T47D (cell line): ENCODE measurements at places on chromosomes 1 and 21.

DNA sequence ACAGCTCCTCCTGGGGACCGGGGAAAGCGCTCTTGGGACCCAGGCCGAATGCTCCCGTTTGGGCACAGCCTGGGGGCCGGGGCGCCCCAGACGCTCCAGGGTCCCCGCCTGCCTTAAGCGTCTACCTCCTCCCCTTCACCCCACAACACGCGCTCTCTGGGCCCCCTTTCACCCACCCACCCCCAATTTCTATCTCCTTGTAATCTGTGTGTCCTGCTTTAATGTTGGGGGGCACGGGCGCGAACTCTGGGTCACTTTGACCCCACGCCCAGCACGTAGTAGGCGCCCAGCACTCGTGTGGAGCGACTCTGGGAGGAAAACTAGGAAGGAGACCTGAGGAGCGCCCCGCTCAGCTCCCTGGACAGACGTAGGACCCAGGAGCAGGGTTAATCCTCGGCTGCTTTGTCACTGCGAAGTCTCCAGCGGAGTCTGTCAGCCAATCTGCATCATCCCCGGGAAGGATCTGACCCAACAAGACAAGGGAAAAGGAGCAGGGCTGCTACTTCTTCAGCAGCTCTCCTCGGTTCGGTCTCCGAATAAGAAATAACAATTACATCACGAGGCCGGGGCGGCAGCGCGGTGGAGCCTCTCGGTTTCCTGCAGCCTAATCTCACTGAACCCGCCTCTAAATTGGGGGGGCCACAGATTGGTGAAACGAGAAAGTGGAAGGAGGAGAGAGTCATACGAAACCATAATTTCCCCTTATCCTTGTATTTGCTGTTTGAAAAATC, 757 bp upstream of the NRIP1 start:
- DNase-seq, result peak; percentile 66

- DNase-seq, result no peak
These were observed at the start of gene S100A5 for GRCh38 chr1:153540394-153541361. S100A5 (minus strand) TSS chr1:153540934; CDS start chr1:153540191, 743 bp downstream.

GRCh38 chr1:25858494-25858893, 763 bp downstream of the AUNIP start:
- DNase-seq, result no peak

GRCh38 chr1:245485996-245486395, 331.2 kb downstream of the KIF26B start:
- DNase-seq, result no peak

- no peak for DNase-seq
These were observed 1.4 kb downstream of the TMEM54 start for GRCh38 chr1:32899586-32900296.

- DNase-seq, result no peak
These were observed 249.4 kb upstream of the AJAP1 start for GRCh38 chr1:4404854-4405590.

DNA sequence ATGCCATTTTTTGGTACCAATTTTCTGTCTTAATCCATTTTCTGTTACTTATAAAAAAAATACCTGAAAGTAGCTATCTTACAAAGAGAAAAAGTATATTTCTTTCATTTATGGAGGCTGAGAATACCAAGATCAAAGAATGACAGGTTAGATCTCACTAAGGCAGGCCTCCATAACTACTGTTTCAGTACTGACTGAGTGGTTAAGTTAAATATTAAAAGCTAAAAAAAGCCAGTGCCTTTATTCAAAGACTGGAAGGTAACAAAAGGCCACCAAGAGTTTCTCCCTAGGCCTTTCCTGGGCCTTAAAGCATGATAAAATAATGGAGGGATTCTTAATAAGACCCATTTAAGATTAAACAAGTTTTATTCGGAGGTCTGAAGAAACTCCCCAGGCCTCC, 687.7 kb upstream of the ADGRL4 start:
- no peak for DNase-seq

DNA sequence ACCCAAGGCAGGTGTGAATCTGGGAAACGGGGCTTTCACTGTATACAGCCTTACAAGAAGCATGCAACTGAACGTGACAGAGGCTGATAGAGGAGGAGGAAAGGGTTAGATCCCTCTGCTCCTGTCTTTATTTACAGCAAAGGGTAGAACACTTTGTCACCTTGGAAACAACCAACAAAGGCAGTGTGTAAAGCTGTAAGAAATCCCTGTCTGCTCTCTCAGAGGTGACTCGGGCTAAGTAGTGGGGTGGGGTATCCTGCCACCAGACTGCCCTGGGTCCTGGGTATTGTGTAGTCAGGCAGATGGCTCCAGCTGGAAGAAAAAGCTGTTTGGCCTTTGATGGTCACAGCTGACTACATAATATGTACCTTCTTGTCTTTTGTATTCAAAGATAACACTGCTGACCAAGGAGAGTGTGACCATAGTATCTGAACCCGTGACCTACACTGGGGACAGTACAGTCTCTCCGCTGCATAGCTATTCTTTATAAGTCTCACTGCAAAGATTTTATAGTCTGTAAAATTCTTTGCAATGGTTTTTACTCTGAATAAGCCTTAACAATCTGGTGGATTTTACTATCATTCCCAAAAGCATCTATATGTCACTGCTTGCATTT, 22.1 kb upstream of the POU2F1 start:
- DNase-seq, result no peak

DNA sequence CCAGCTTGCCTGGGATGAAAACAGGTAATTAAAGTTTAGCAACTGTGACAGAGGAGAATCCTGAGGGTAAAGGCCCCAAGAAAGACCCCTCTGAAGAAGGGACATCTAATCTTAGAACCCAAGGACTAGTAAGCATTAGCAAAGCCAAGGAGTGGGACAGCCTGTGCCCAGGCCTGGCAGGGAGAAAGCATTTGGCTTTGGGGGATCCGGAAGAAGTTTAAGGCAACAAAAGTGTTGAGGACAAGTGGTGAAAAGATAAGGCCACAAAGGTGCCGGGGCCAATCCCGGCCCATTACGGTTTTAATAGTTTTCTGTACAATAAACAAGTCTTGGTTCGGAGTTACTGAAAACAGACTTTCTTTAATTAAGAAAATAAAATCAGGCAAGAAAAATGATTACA, 275.5 kb downstream of the TM2D1 start:
- no peak for DNase-seq

DNA sequence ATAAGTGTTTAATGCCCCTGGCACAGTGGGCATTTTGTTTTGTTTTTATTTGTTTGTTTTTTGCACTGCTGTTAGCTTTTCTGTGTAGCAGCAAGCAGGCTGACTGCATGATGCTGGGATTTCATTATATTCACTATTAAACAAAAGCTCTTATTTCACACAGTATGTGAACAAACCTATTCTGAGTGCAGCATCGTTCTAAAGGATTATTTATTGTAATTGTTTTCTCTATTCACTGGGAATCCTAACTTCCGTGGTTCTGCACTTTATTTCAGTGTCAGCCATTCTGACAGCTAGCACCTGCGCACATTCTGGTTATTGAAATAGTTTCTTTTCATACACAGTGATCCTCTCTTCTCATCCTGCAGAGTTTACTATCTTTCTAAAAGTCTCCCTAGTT, 595.0 kb downstream of the NEGR1 start:
- DNase-seq, result no peak

DNA sequence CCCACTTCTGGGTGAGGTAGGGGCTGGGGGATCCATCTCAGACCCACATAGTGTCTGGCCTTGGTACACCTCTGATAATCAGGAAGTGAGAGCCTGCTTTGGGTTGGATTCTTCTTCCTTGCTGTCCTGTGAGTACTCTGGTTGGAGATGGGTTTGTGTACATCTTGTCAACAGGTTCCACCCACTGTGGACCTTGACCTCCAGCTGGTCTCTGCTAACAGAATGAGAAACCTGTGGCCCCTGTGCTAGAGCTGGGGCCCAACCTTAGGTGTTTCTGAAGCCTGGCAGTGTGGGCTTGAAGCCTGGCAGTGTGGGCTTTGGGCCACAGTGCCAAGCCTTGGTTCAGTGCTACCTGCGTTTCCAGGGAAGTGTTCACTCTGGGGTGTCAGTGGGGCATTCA, 2.6 kb downstream of the ZBTB48 start:
- no peak for DNase-seq

DNA sequence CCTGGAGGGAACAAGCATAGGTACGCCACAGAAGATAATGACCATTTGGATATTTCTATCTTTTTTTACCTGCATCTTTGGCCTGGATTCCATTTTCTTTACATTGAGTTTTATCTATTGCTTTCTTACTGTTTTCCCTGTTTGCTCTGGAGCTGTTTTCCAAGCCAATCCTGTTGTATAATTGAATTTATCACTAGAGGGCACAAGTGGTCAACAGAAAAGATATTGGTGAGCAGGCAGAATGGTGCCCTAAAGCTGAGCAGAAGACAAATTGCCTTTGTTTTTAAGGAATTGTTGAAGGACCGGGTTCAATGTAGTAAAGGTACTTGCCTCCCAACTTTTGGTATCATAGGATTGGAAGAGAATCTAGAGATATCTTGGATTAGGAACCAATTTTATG, 152.8 kb downstream of the PPP1R12B start:
- peak; percentile 56 for DNase-seq

DNA sequence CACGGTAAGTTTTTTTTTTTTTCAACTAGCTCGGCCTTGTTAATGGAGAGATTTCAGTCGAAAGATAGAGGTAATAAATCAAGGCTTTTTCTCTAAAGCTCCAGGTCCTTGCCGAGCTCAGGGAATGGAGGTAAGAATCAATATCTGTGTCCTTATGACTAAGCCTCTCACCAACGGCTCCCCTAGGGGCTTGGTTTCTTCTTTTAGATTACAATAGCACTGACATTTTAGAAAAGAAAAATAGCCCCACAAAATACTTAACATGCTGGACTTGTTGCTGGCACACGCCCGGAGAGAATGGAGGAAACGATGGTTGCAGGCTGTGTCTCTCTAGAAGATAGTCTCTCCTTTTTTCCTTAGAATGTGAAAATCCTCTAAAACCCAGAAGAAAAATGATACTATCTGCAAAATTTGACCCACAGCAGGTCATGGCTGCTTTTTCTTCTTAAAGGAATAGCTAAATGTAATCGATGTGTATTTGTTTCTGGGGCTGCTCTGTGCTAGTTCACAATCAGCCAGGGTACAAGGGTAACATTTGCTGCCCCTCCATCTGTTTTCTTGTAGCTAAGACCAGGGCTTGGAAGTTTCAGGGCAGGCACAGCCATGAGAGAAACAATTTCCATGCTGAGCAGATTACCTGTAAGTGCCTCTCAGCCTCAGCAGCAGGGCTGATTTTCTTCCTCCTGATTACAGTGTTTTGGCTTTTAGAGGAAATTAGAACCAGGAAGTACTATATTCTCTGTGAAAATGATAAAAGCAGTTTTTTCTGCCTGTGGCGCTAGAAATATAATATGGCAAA, 86.2 kb upstream of the GNG12 start:
- DNase-seq, result no peak

DNA sequence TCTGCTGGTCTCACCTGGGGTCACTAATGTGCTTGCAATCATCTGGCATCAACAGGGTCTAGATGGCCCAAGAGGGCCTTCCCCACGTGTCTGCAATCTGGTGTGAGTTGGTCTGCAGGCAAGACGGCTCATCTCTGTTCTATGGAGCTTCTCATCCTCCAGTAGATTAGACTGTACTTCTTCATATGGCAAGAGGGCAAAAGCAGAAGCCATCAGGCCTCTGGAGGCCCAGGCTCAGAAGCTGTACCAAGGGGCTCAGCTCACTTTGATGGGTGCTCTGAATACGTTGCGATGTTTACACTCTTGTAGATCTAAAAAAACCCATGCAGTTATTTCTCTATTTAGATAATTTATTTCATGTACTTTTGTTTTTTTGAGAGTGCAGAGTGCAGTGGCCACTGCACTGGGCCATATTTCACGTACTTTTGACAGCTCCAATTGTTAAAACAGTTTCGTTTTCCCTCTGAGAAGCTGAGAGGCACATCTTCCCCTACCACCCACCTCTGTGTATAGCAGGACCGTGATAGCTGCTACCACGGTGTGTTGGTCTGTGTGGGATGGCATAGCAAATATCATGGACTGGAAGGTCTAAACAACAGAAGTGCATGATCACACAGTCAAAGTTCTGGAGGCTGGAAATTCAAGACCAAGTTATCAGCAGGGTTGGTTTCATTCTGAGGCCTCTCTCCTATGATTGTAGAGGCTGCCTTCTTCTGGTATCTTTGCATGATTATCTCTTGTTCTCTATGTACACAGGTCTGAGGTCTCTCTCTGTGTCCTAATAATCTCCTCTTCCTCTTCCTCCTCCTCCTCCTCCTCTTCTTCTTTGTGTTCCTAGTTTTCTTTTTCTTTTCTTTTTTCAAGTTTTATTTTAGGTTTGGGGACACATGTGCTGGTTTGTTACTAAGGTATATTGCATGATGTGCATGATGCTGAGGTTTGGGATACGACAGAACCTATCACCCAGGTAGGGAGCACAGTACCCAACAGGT, 17.0 kb downstream of the CITED4 start:
- DNase-seq, result no peak

DNA sequence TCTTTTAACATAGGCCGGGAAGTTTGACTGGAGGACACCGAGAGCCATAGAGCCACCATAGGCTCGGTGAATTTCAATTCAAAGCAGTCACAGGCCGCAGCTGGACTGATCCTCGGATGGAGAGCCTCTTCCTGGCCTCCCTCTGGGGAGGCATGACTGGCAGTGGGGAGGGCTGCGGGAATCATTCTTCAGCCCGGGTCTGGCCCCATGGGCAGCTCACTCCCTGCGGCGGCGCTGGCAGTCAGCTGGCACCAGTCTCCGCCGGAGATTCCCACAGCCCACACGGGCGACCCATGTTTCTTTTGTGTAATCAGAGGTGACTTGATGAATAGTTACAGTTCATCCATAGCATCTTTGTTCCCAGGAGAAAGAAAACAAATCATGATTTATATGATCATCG, 10.6 kb downstream of the ESPN start:
- DNase-seq, result no peak

DNA sequence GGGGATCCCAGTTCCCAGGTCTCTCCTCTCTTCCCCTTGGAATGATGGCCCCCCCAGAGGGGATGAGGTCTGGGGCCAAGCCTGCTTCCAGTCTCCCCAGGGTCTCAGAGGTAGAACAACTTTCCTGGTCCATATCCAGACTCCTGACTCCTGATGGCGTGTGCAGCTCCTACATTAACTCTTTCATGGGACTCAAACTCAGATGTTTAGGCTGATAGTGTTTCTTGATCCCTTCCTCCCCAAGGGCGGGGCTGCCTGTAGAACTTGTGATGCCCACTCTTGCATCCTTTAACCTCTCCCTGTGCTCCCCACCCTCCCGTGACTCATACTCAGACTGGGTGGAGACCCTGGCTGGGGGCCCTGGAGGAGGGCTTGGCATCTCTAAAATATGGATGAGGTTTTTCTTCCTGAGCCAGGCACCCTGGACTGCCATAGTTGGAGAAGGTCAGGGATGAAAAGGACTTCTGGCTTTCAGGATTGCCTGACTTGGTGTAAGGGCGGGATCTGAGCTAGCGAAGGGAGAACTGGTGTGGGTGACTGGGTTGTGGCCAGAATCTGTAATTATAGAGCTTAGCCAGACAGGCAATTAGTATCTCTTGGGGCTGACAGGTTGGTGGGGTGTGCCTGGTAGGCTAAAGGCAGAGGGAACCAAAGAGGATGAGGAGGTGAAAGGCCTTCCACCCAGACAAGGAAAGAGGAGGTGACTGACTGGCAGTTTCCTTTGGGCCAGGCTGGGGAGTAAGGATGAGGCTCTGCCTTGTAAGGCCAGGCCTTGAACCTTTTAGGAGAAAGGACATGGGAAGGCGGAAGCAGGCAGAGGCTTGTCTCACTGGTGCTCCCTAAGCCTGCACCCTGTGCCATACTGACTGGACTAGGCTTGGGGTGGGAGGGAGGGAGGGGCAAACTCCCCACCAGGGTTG, 1.5 kb downstream of the ATP8B2 start:
- no peak for DNase-seq

- DNase-seq, result no peak
These were observed 28.1 kb downstream of the IL23R start for GRCh38 chr1:67194209-67194863.
